ENCODE measurements at places on chromosomes 13 and 19.

DNA sequence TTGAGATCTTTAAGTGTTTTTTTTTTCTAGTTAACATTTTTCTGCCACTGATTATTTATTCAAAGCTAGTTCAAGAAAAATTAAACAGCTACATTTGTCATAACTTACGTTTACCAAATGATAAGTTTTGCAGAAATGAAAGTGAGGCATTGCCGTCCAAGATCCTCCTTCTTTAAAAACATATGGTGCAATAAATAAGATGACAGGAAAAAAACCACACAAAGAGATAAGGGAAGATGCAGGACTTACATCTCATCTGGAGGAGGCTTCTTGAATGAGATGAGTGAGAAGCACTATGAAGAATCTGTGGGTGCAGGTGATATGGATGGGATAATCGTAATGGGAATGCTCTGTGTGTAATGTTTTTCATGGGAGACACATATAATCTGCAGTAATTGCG is 12.4 kb downstream of the TNFSF13B start:
- DNase-seq = no peak

DNA sequence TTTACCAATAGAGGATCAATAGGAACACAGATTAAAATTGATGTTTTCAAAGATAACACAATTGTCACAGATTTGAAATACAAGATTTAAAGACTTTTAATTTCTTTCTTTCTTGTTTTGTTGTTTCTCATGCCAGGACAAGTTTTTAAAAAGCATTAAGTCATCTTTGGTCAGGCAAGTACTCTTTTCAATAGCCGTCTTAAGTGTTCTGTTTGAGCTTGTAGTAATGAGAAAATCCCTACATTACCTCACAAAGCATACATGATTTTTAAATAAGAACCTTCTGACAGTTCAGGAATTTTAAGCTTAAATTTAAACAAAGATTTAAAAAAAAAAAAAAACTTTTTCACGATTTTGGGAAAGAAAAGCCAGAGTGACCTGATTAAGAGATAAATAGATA is 216.3 kb upstream of the PRR20A start:
- DNase-seq = no peak

- no peak for DNase-seq
These were observed 69.6 kb upstream of the PCDH9 start for GRCh38 chr13:67299751-67300150.

DNA sequence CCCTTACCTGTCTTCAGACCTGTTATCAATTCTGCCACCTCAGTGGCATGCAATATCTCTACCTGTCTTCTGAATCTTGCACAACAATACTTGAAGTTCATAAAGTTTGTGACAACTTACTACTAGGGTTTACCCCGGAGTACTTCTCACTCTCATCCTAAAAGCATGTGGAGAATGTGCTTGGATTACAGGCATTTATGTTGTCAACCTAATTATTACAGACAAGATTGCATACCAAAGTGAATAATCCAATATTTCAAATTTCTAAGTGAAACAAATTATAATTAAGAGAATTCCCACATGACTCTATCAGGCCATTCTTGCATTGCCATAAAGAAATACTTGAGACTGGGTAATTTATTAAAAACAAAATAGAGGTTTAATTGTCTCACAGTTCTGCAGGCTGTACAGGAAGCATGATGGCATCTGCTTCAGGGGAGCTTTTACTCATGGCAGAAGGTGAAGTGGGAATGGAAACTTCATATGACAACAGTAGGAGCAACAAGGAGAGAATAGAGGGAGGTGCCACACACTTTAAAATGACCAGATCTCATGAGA is 661.0 kb upstream of the SPRY2 start:
- DNase-seq = no peak

DNA sequence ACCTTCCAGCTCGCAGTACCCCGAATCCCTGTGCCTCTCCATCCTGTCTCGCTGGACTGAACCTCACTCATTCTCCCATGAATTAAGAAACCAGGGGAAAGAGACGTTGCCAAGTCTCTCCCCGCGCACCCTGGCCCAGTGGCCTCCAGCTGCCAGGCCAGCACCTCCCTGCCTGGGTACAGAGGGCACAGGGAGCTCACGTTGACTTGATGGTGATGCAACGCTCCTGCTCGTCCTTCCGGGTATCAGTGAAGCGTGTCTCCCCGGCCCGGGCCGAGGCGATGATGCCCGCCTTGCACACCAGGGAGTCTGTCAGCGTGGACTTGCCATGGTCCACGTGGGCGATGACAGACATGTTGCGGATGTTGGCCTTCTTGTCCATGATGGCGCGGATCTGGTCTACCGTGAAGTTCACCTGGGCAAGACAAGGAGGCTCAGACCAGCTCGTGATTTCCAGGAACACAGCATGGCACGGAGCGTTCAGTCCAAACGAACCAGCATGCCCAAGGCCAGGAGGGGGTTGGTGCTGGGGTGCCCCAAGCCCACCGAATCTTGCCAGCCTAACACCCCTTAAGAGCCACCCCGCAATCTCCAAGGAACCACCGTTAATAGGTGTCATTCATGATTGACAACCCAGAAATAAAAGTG is 1.2 kb downstream of the EEF2 start:
- peak; percentile 73 for DNase-seq

DNA sequence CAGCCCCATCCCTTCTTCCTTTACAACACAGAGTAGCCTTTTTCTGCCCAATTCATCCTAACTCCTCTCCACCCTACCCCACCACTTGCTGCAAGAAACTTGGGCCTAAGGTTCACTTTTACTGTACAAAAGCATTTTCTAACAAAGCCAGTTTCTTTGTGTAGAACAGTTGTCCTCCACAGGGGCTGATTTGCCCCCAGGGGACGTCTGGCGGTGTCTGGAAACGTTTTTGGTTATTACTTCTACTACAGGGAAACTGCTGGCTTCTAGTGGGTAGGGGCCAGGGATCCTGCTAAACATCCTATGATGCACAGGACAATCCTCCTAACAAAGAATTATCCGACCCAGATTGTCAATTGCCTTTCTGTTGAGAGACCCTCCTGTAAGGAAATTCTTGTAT is 7.3 kb upstream of the LMO7 start:
- no peak for DNase-seq

GRCh38 chr19:28501976-28502375 is 711.0 kb downstream of the UQCRFS1 start:
- no peak for DNase-seq

DNA sequence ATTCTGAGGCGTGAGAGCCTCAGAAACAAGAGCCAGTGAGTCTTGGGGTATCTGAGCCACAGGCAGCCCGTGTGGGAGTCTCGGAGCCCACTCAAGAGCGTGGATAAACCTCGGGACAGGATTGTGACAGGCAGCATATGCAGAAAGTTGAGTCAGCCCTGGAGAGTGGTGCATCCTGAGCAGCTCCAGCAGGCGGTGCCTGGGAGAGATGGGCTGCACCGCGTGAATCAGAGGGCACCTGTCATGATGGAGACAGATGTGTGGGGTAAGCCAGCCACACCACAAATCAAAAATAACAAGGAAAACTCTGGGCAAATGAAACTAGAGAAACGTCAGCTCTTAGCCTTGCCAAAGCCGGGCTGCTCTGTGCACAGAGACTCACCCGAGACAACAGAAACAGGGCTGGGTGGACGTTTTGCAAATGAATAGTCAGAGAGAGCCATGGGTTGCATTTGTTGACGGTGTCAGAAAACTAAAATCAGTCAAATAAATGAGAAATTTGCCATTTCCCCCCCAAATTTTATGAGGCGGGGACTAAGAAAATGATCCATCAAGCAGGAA is 30.0 kb upstream of the POP4 start:
- no peak for DNase-seq

DNA sequence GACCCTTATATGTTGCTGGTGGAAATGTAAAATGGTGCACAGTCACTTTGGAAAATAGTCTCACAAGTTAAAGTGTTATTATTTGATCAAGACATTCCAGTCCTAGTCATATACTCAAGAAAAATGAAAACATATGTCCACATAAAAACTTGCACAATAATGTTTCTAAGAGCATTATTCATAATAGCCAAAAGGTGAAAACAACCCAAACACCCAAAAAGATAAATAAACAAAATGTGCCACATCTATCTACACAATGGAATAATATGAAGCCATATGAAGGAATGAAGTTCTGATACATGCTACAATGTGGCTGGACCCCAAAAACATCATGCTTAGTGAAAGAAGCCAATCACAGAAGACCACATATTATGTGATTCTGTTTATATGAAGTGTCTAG is 14.4 kb upstream of the AKAP8 start:
- DNase-seq = no peak

DNA sequence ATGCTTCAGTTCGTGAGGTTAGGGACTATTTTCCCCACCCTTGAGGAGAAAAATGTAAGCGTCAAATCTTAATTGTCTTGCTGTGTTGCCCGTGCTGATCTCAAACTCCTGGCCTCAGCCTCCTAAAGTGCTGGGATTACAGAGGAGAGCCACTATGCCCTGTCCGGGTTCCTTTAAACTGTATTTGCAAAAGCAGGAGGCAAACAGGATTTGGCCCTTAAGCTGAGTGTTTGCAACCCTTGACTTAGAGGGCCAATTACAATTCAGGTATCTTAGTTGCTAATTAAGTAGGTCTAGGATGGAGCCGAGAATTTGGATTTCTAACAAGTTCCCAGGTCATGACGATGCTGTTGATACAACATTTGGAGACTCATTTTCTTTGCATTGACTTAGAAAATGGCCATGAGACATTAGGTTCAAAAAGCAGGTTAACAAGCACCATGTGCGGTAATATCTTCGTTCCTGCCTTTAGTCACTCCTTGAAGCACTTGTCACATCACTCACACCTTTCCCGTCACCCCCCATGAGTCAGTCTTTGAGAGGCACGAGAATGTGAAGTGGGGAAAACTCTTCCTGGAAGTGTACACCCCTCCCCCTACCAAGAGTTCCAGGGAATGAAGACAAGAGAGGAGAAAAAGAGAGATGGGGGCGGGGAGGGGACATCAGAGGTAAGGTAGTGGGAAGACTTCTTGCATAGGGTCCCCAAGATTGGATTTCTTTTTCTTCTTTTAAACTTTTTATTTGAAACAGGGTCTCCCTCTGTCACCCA is 2.6 kb downstream of the NAPSA start:
- DNase-seq = no peak

DNA sequence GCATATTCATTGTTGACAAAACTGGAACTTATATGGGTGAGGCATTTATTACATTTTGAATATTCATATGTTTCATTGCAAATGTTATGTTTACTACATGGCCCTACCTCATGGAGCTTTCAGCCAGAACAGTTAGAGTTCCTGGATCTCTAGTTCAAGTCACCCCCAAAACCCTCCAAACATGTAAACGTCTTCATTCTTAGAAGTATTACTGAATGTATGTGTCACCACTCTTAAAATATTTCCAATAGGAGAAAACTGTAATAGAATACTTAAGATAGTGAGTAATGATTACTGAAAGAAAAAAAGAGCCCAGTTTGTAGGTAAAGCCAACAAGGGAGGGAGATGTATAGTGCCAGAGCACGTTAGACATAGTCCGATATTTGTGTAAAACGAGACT is 23.5 kb downstream of the URI1 start:
- no peak for DNase-seq

- DNase-seq = peak; percentile 56
These were observed 665 bp downstream of the ZNF497 start for GRCh38 chr19:58361900-58362271.

DNA sequence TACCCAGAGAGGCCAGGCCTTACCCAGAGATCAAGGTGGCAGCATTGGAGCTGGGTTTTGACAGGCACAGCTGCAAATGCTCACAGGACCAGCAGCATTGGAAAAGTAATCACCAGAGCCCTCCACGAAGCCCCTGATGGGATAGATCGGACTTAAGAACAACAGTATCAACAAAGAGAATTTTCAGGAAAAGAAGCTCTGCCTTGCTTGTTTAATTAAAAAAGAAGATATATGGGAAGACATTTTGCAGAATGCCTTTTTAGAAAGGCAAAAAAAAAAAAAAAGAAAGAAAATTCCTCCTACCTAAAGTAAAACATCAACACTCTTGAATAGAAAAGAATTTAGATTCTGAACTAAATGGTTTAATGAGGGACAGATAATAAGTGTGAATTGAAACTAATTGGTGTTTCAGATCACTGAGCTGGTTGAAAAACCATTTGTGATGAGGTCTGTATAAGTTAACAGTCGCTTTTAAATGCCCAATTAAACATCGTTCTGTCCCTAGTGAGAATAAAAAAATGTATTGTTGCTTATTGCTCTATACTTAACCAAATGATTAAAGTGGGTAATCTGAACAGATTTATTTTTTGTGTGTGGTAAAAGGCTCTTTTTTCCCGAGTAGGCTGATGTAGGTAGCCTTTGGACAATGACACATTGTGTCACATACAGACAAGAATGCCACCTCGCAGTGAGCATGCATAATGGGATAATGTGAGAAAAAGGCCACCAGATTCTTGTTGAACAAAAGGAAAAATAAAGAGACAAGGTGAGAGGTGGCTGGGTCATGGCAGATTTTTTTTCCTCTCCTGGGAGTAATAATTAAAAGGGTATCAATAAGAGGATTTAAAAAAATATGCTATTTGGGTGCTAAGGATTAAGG is 93.0 kb upstream of the ARGLU1 start:
- no peak for DNase-seq

GRCh38 chr13:107271227-107271626 is 703.3 kb upstream of the ARGLU1 start:
- no peak for DNase-seq

DNA sequence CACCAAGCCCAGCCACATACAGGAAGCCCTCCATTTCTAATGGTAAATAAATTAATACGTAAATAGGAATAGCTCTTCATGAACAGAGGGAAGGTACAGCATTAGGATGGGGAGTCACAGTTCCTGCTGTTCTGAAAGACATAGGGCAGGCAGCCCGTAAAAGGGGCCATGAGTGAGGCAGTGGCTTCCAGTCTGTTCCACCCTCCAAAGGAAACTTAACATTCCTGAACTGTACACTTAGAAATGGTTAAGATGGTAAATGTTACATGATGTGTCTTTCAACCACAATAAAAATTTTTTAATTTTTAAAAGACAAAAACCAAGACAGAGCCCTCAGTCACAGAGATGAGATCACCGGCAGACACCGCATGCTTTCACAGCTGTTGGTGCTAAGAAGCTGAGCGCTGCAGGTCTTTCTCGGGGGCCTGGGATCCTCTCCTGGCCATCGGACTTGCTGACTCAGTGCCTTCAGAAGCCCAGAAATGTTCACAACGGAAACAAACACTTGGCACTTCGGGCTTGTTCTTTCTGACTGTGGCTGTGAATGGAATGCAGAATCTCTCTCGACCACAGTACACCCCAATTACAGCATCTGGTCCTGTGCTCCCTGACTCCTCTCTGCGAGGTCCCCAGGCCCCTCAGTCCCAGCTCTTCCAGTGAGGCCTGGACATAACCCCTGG is 36.4 kb downstream of the EPS15L1 start:
- no peak for DNase-seq

GRCh38 chr13:46490129-46490528 is 62.8 kb upstream of the LRCH1 start:
- DNase-seq = no peak

- no peak for DNase-seq
These were observed 2.1 kb downstream of the ATP12A start for GRCh38 chr13:24682353-24682752.

- no peak for DNase-seq
These were observed 248.7 kb downstream of the TDRD3 start for GRCh38 chr13:60645676-60646075.
